ENCODE measurements at places on chromosomes 5 and 9.

DNA sequence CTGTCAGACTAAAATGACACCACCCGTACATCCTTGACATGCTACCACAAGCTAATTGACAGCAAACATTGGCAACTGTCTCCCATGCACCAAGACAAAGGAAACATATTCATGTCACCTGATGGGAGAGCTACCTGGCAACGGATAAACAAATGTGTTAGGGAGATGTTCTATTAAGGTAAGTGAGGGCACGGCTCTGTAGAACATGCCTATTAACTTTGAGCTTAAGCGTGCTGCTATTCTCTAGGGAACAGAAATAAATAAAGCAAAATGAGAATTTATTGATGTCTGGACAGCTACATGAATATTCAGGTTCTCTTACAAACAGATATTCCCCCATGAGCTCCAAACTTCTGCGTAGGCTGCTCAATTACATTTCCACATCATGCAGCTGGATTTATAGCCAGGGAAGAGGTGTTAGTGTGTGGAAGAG is 361.4 kb upstream of the RFX3 start:
- H3K4me1 ChIP-seq = peaks cover 13% of the 10 kb centered on the region
- H3K36me3 ChIP-seq = no peaks in the 10 kb centered on the region
- H3K27me3 ChIP-seq = peaks cover 16% of the 10 kb centered on the region

- peaks cover 4% of the 10 kb centered on the region for H3K36me3 ChIP-seq
- peak overlapping the region; percentile 39 for H3K4me3 ChIP-seq
- peaks cover 34% of the 10 kb centered on the region for H3K4me1 ChIP-seq
- H3K27ac ChIP-seq = peak overlapping the region; percentile 3
- H3K27me3 ChIP-seq = no peaks in the 10 kb centered on the region
- DNase-seq = no peak
Observed at GRCh38 chr9:37283730-37284325, 138.7 kb upstream of the GRHPR start.

- H3K27me3 ChIP-seq = peaks cover 4% of the 10 kb centered on the region
- H3K4me1 ChIP-seq = no peaks in the 10 kb centered on the region
- no peaks in the 10 kb centered on the region for H3K36me3 ChIP-seq
Observed at GRCh38 chr5:42854795-42855194, 43.1 kb upstream of the SELENOP start.

DNA sequence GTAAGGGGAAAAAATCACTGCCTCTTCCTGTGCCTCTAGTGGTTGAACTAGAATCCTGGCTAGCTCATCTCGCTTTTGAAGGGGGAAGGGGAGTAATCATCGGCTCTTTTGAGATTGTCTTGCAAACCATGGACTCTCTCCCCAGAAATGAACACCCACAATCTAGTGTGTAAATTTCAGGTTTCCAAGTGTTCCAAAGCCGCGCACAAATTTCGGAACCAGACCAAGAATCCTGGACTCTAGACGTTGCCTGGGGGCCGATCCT is 4.9 kb upstream of the FOXE1 start:
- DNase-seq = no peak
- no peak overlapping the region for H3K27ac ChIP-seq
- H3K27me3 ChIP-seq = peaks cover 66% of the 10 kb centered on the region
- peaks cover 15% of the 10 kb centered on the region for H3K4me1 ChIP-seq
- no peaks in the 10 kb centered on the region for H3K36me3 ChIP-seq

- no peak for DNase-seq
- H3K4me1 ChIP-seq = no peaks in the 10 kb centered on the region
- H3K36me3 ChIP-seq = no peaks in the 10 kb centered on the region
- H3K27me3 ChIP-seq = peaks cover 12% of the 10 kb centered on the region
- no peak overlapping the region for H3K27ac ChIP-seq
Observed at GRCh38 chr9:84845956-84846900, 176.7 kb downstream of the NTRK2 start.

- H3K27ac ChIP-seq = no peak overlapping the region
- no peak overlapping the region for H3K4me3 ChIP-seq
- DNase-seq = no peak
- peaks cover 28% of the 10 kb centered on the region for H3K27me3 ChIP-seq
- H3K4me1 ChIP-seq = peaks cover 3% of the 10 kb centered on the region
Observed at GRCh38 chr5:156411185-156411613, 84.2 kb downstream of the SGCD start.

DNA sequence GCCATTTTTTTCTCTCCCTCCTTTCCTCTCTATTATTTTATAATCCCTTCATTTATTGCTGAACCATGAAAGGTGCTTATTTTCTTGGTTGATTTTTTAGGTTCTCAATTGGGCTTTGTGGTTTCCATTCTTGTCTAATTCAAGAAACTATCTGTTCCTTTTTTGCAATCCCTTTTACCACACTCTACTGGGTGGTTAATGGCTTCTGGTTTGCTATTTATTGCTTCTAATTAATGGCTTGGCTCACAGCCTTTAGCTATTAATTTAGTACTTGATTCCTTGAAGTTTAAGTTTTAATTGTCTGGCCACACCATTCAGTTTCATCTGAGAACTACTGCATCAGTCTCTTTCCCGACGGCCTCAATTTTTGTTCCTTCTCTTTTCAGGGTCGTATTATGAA is 5.6 kb downstream of the FRRS1L start:
- no peak for DNase-seq
- no peak overlapping the region for H3K27ac ChIP-seq
- H3K36me3 ChIP-seq = no peaks in the 10 kb centered on the region
- H3K4me3 ChIP-seq = no peak overlapping the region
- H3K4me1 ChIP-seq = no peaks in the 10 kb centered on the region
